Stimulated activated CD8-positive, alpha-beta memory T cell treated with anti-CD3 and anti-CD28 coated beads, Interleukin-4, amount 100 ng/mL, for 1 hour (primary cell): ENCODE measurements at places on chromosomes 12 and 14.

- no peak for DNase-seq
Measured at GRCh38 chr12:29763301-29763683, 20.4 kb downstream of the TMTC1 start.

DNA sequence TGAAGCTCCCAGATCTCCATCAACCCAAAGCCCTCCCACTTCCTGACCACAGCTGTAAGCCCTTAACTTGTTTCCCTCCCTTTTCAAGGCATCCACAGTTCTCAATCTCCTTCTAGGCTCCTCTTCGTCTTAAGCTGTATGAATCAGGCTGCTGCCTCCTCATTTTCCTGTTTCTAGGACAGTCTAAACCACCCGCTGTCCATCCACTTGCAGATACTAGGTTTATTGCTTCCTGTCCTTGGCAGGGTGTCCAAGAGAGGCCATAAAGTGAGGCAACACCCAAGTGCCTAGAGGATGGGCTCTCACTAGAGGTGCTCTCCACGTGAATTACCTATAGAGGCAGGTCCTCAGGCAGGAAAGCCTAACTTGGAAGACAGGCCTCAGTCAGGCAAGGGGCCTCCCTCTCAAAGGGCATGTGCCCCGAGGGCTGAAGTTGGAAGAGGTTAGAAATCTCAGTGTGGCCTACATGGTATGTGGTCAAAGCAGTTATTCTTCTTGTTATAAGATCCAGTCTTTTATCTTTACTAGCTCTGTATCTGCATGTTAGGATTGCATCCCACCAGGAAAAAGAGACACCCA lies 8.8 kb upstream of the TMEM106C start:
- no peak for DNase-seq

DNA sequence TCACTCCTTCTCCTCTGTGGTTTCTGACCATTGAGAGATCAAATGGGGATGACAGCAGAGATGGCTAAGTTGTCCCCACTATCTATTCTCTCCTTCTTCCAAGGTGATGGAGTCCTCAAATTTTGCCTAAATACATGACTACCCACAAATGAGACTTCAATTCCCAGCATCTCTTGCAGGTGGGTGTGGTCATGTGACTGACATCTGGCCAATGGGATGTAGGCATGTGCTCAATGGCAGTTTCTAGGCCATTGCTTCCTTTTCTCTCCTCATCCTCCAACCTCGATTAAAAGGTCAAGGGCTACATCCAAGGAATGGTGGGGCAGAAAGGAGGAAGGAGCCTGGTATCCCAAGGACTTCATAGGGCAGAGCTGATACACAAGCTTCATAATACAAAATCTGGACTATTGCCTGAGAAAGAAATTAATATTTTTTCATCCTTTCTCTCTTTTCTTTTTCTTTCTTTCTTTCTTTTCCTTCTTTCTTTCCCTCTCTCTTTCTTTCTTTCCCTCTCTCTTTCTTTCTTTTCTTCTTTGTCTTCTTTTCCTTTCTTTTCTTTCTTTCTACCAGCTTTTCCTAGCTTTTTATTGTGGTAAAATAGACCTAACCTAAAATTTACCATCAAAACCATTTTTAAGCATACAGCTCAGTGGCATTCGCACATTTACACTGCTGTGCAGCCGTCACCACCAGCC lies 100.9 kb upstream of the PRB2 start:
- no peak for DNase-seq

DNA sequence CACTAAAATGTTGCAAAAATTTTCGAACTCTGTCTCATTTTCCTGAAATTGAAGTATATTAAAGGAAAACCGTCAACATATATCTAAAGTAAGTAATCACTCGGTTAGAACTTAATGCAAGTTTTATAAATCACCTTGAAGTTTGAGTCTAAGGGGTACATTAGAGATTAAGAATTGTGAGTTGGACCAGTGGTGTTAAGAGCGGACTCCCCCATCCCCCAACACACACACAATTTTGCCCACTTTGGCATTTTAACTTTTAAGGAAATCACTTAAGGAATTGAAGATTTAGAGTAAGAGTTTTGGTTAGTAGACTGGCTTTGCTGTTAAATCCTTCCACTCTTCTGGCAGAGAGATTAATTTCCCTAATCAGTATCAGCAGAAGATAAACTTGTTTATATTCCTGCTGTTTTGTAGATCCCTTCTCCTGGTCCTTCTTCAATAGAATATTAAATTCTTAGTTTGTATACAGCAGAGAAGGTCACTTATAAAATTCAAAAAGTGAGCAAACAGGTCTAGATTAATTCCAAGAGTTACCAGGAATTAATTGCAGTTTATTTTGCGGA lies 1.5 kb downstream of the HIF1A start:
- DNase-seq = no peak

GRCh38 chr14:96688629-96689028 lies 108.6 kb upstream of the VRK1 start:
- DNase-seq = no peak

DNA sequence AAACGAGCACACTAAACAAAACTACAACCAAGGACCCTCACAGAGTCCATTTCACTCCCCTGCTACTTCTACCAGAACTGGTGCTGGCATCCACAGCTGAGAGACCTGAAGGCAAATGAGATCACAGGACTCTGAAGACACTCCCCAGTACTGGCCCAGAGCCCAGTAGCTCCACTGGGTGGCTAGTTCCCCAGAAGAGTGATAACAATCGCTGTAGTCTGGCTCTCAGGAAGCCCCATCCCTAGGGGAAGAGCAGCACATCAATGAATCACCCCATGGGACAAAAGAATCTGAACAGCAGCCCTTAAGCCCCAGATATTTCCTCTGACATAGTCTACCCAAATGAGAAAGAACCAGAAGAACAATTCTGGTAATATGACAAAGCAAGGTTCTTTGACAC lies 190.7 kb upstream of the BMP4 start:
- no peak for DNase-seq

- DNase-seq = no peak
Measured at GRCh38 chr12:42590330-42590934, 886 bp upstream of the PRICKLE1 start.

- DNase-seq = no peak
Measured at GRCh38 chr14:63088865-63089264, 43.6 kb upstream of the KCNH5 start.

- no peak for DNase-seq
Measured at GRCh38 chr14:99602788-99603415, 1.1 kb downstream of the CCDC85C start.

- DNase-seq = no peak
Measured at GRCh38 chr12:6950401-6950801, 755 bp upstream of the PTPN6 start.

- no peak for DNase-seq
Measured at GRCh38 chr14:50362764-50363713, 33.6 kb downstream of the CDKL1 start.
